Putamen (tissue), 1 donor: ENCODE measurements at places on chromosomes 6 and 20.

DNA sequence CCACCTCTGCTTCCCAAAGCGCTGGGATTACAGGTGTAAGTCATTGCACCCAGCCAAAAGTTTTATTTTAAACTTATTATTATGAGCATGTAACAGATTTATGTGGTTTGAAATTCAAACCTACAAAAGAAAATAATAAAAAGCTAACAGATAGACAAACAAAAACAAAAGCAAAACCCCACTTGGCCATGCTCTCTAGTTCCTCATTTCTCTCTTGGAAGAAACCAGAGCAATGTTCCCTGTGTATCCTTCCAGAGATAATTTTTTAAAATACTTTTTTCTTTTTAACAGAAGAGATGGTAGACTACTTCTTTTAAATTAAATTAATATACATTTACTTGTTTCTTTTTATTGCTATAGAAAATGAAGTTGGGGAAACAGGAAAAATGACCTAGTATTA lies 28.0 kb upstream of the SLC17A3 start:
- no peak for DNase-seq

- DNase-seq: no peak
These were observed 20.0 kb downstream of the CD164 start for GRCh38 chr6:109362102-109362884.

DNA sequence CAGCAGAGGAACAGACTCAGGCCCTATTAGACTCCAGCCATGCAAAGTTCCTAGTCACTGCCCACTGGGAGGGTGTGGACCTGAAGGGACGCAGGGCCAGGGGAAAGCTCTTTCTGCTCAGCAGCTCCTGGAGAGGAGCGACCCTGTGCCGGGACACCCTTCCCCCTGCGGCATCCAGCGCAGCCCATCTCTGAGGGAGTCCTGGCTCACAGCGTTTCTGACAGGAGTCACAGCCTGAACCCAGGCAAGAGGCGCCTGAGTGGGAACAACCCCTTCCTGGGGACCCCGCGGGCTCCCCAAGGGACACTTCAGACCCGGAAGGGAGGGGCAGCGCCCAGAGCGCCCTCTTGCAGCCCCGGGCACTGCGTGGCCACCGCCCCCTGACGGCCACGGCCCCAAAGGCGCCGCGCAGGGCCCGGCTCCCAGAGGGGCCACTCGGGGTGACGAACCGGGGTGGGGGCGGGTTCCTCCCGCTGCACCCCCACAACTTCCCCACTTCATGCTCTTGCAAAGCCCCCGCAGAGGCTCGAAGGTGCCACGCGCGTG lies 862 bp downstream of the UCKL1 start:
- DNase-seq: peak; percentile 48

GRCh38 chr6:119493980-119494379 lies 144.4 kb upstream of the MAN1A1 start:
- DNase-seq: peak; percentile 24

GRCh38 chr6:37320646-37321045 lies 33.1 kb upstream of the RNF8 start:
- DNase-seq: no peak

- no peak for DNase-seq
These were observed 14.6 kb upstream of the TAAR1 start for GRCh38 chr6:132673376-132674094.

- DNase-seq: peak; percentile 45
These were observed 115.9 kb downstream of the OTOR start for GRCh38 chr20:16864069-16864468.

DNA sequence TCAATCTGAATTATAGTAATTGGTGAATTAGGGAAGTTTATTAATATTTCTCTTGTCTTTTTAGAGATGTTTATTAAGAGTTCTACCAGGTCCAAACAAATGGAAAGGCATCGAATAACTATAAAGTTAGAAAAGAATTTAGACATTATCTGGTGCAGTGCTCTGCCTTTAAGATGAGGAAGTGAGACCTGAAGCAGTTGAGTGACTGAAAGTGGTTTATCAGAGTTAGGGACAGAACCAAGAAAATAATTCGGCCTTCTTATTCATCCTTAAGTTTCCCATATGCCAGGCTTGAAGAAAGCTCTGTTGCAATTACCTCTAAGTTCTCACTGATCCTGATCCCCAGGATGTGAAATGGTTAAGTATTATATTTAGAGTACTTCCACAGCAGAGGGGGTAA lies 94.2 kb upstream of the FLRT3 start:
- DNase-seq: no peak

DNA sequence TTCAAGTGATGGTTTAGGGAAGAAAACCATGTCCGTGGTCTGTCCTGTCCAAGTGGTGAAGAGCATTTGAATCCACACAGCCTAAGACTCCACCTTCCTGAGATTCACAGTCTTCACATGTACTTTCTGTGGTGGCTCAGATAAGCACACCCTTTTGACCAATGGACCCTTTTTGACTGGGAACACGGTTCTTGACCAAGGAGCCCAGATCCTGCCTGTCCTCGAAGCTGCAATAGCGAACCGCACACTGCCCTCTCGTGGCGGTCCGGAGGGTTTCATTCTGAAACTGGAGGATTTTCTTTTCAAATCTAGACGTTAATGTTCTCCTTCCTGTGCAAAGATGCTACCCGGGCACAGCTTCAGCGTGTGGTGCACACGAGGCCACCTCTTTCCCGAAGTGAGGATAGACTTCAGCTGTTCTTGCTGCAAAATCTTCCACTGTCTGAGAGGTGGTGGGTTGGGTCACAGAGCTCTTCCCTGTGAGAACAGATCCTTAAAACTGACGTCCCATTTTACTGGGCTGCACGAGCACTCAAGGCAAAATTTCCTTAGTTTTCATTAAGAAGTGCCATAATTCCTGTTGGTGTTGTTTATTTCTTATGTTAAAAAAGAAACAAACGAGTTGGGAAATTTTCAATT lies 90.5 kb downstream of the SYNJ2 start:
- DNase-seq: peak; percentile 71

DNA sequence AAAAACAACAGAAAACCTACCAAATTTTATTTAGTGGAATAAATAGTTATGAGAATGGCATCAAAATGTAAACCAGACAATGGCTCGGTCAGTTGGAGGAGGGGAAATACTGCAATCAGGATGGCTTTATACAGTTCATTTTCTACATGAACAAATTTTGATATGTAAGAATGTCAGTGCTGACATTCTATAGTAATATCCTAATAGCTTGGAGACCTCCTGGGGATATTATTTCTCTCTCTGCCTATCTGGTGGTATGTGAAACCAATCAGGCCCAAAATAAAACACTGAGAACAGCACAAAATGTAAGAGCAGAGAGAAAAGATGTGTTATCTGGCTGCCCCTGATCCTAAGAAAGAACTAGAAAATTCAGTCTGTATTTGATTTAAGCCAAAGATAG lies 327.7 kb downstream of the UBE3D start:
- DNase-seq: no peak

DNA sequence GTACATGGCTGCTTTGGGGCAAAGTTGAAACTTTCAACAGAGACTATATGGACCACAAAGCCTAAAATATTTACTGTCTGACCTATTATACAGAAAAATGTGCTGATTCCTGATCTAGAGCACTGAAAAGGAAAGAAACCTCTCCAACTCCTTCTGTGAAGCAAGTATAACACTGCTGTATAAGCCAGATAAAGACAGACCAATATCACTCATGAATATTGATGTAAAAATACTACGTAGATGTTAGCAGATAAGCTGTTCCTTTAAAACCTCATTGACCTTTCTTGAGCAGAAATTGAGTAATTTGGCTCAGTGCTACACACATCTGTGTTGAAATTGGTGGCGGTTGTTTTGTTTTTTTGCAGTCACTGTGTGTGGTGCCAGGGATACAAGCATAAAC lies 69.9 kb upstream of the HDAC2 start:
- no peak for DNase-seq

DNA sequence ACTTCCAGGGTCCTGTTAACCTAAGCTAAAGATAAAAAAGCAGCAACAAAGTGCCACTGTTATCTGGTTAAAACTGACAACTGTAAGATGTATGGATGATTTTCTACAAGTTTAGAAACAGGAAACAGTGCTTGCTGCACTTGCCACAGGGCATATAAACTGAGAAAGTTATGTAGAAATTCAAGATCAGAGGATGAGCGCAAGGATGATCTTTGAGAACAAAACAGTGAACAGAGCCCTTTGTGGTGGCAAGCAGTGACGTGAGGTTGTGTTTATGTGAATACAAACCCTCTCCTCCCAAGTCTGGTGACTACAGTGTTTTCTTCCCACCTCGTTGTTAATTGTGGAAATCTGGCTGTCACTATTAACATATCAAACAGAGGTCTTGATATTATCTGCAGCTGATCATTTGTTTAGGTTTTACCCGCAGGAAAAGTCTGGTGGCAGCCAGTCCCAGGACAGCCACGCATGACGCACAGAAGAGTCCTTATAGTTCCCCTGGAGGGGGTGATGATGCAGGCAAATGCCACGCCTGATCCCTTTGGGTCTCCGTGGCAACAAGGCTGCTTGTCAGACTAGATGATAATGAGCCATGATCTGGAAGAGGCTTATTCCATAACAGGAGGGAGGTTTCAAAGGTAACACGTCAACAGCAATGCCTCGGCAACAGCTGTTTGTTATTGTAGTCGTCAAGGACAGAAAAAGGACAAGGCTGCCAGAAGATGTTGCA lies 43.1 kb upstream of the TNFAIP3 start:
- DNase-seq: peak; percentile 13

GRCh38 chr20:49993301-49993751 lies 10.5 kb downstream of the SNAI1 start:
- DNase-seq: no peak

GRCh38 chr20:1442304-1442703 lies 24.3 kb downstream of the NSFL1C start:
- no peak for DNase-seq

- DNase-seq: peak; percentile 67
These were observed 258.8 kb downstream of the GMPR start for GRCh38 chr6:16496991-16497801.

- no peak for DNase-seq
These were observed 74.5 kb downstream of the FOXF2 start for GRCh38 chr6:1463751-1464426.

- DNase-seq: no peak
These were observed 16.3 kb downstream of the GTSF1L start for GRCh38 chr20:43710370-43711044.

DNA sequence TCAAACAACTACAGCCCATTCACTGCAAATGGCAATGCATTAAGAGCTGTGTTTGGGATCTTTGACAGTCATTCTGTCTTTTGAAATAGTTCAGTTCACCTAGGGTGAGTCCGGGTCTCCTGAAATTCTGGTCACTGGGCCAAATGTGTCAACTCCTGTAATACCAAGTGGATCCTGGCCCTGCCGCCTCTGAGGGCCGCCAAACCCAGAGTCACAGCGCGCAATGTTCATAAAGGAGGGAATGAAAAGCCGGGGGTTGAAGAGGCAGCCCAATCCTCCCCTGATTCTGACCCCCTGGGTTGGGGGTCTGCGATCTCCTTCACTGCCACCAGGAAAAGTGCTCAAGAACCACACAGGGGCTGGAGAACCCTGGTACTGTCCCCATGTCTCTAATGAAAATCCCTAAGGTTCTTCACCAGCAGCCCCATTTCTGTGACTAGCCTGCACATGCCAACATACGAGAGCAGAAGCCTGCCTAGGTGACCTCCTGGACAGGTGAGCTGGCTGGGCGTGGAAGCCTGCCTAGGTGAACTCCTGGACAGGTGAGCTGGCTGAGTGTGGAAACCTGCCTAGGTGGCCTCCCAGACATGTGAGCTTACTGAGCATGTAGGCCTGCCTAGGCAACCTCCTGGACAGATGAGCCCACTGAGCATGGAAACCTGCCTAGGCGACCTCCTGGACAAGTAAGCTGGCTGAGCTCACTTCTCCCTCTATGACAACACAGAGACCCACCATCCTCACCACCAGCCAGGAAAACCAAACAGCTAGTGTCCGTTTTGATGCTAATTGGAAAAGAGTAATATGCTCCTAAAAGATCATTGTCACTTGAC lies 16.1 kb upstream of the APMAP start:
- DNase-seq: no peak

DNA sequence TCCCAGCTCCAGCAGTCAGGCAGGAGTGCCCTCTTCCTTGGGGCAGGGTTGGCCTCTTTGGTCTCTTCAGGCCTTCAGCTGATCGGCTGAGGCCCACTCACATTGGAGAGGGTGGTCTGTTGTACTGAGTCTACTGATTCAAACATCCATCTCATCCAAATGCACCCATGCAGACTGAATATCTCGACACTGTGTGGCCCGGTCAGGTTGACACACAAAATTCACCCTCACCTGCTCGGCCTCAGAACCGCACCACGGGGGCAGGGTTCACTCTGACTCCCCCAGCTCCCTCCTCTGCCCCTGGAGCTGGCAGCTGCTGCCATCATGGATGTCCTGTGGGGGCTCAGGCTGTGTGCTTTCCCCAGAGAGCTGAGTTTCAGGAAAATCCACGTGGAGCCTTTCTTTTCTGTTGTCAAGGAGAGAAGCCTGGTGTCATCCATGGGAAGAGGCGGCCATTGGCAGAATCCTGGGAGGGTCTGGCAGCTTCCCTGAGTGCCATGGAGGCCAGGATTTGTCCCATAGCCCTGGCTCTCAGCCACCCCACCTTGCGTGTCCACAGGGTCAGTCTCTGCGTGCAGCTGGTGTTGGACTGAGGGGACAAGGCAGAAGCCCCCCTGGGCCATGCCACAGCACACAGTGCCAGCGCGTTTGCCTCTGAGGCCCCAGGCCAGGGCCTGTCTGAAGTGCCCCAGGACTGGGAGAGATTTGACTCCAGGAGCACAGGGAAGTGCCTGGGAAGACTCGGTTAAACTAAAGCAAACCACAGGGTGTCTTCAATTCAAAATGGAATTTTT lies 114.1 kb downstream of the ERMARD start:
- no peak for DNase-seq

GRCh38 chr6:148761527-148762011 lies 14.7 kb downstream of the UST start:
- no peak for DNase-seq

DNA sequence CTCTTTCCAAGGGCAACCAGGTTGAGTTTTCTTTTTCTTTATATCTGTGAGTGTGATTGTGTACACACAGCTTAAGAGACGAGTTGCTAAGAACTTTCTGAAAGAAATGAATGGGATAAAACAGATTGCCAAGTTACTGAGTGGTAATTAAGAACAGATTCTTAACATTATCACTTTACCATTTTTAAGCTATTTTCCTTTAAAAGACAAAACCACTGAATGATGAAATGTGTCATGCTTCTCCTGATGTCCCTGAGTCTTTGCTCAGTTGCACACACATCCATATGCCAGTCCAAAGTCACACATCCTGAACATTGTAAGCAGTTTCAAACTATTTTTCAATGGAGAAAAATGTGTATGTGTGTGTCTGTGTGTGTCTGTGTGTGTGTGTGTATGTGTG lies 5.5 kb upstream of the DAAM2 start:
- DNase-seq: no peak

DNA sequence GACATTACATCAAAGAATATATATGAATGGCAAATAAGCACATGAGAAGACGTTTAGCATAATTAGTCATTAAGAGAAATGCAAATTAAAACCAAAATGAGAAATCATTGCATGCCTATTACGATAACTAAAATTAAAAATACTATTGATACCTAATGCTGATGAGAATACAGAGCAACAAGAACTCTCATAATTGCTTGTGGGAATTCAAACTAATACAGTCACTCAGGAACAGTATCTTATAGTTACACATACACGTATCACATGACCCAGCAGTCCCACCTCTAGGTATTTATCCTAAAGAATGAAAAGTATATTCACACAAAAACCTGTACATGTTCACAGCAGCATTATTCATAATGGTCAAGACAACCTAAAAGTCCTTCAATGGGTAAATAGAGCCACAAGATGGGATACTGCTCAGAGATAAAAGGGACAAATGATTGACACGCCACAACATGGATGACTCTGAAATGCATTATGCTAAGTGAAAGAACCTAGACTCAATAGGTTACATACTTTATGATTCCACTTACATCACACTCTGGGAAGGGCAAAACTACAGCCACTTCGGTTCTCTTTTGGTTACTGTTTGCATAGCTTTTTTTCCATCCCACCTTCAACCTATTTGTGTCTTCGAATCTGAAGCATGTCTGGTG lies 16.4 kb downstream of the CPXM1 start:
- DNase-seq: no peak
